ENCODE measurements at places on chromosomes 1 and 21.
A peak's percentile ranks its signal among the peaks of the same experiment; 100 is the strongest.

- no peak for DNase-seq
These were observed 723.8 kb downstream of the MATN1 start for GRCh38 chr1:29999595-29999994.

DNA sequence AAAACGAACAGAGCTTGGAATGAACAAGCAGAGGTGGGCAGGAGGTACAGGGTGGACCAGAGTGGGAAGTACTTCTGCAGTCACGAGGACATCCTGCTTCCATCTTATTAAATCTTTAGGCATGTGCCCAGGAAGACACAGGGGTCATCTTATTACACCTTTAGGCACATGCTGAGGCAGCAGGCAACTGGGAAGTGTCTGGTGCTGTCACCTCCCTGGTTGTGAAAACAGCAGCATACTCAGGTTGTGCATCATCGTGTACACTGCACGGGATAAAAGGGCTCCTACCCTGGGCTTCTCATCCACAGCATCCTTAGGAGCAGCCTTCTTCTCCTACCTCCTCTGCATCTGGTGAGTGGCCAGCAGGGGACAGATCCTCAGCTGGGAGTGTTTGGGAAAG lies at the start of gene LCE3C:
Gene LCE3C, plus strand, starts transcription at position 301 of the 400 bp plus-strand sequence. CDS start 498 bp downstream, outside the sequence.
- DNase-seq, result no peak

- no peak for DNase-seq
These were observed 437.4 kb downstream of the NUF2 start for GRCh38 chr1:163758977-163759670.

DNA sequence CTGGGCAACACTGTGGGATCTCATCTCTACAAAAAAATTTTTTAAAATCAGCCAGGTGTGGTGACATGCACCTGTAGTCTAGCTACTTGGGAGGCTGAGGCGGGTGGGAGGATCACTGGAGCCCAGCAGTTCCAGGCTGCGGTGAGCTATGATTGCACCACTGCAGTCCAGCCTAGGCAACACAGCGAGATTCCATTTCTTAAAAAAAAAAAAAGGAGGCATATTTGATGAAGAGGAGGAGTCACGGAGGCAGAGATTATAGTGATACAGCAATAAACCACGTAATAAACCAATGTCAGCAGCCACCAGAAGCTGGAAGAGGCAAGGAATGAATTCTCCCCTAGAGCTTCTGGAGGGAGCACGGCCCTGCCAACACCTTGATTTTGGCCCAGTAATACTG lies 4.0 kb downstream of the LIX1L start:
- DNase-seq, result no peak

DNA sequence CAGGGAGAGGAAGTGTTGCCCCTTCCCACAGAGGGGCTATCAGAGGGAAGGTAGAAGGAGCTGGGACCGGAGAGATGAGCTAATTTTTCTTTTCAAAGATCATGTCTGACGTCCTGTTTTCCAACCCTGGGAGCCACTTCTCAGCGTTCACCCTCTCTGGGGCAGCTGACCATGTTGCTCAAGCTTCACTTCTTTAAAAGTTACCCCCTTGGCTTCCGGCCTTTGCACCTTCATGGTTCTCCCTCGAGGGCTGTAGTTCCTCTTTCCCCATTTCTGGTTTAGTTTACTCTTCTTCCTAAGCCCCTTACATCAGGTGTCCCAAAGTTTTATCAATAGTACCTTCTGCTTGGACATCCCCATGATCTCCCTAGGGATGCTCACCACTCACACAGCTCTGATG lies 23.8 kb upstream of the CSF1 start:
- DNase-seq, result no peak

DNA sequence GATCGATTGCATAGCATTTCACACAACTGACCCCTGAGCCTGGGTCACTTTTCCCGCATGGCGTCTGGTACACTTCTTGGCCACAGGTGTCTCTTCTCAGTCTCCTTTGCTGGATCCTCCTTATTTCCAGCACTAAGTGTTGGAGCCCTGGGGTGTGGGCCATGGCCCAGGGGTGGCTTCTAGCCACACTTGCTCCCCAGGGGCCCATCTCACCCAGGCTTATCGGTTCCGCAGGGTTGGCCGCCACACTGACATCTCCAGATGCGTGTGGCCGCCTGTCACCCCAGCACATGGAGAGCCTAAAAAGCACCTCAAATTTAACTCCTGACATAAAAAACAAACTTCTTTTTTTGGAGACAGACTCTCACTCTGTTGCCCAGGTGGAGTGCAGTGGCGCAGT lies 2.4 kb downstream of the THAP3 start:
- no peak for DNase-seq

DNA sequence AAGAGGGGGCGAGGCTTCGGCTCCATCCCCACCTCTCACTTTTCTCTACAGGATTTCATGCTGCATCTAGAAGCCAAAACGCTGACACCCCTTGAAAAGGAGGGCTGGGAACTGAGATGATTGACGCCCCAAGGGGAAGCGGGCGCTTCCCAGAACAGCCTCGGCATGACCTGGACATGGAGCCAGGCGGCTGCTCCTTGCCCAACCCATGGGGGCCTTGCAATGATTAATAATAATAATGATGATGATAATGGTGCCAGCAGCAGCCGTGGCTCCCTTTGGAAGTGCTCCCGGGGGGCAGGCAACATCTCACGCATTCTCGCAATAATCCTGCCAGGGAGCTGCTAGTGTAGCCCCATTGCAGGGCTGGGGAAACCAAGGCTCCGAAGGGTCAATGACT lies 78.2 kb downstream of the RAP1GAP start:
- no peak for DNase-seq

GRCh38 chr1:14928886-14929546 lies 224.5 kb upstream of the TMEM51 start:
- DNase-seq, result peak; percentile 11

DNA sequence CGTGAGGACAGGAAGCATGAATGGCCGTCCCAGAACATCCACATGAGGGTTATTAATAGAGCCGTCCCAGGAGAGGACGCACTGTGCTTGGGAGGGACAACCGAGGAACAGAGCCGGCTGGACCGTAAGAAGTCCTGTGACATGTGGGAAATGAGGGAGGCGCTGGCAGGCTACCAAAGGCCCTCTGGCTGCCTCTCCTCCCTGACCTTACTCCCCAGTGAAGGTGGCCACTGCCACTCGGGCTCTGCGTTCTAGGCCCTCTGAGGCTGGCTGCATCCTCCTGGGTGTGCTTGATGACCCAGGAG lies 15.5 kb upstream of the NPPB start:
- DNase-seq, result no peak

DNA sequence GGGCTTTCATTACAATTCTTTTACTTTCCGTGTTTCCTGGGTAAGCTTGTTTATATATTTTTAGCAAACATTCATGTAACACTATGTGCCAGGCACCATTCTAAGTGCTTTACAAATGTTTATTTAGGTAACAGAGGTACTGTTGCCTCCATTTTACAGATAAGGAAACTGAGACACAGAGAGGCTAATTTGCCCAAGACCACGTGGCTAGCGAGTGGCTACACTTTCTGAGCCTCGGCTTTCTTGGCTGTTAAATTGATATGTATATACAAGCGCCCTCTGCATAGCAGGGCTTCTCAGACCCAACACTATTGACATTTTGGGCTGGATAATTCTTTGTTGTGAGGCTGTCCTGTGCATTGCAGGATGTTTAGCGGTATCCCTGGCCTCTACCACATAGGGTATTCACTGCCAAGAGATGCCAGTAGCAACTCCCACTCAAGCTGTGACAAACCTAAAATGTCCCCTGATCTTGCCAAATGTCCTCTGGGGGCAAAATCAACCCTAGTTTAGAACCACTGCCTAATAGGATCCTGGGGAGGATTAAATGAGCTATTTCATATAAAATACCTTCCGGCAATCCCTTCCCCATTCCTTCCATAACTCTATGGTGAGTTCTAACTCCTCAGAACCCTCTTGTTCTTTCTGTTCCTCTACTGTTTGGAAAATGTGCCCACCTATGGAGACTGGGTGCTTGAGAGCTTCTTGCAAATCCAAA lies 17.2 kb upstream of the ID3 start:
- no peak for DNase-seq

DNA sequence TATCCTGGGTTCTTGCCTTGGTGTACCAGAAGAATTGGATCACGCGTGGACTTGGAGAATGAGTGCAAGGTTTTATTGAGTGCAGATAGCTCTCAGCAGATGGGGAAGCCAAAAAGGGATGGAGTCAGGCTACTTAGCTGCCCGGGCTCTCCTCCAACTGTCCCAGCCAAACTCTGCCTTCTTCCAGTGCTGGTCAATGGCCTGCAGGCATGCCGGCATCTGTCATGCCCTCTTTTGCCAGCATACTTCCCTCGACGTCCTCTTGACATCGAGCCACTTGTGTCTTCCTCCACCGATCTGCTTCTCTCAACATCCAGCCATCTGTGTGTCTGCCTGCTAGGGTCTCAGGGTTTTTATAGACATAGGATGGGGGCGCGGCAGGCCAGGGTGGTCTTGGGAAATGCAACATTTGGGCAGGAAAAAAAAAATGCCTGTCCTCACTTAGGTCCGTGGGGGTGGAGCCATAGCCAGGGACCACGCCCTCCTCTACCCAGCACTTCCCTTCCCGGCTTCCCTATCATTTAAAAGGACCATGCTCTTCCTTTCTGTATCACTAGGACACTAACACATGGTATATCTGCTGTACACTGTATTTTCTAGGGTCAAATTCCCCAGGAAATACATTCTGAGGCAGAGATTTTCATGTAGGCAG lies 47.0 kb upstream of the BCAR3 start:
- no peak for DNase-seq

DNA sequence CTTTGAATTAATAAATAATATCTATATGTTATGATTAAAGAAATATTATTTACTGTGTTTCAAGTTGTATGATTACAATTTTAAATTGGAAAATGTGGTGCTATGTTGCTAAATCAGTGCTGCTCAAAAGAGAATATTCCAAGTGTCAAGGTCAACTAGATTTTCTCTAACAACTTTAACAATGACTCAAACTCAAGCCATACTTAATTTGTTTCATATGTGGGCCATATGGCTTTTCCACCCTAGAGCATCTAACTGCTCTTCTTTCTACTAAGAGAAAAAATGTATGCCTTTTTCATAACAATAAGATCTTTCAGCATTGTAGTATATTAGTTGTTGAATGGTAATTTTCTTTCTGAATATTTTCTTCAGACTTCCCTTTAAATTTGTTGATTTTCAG lies 8.3 kb upstream of the SYT14 start:
- no peak for DNase-seq

DNA sequence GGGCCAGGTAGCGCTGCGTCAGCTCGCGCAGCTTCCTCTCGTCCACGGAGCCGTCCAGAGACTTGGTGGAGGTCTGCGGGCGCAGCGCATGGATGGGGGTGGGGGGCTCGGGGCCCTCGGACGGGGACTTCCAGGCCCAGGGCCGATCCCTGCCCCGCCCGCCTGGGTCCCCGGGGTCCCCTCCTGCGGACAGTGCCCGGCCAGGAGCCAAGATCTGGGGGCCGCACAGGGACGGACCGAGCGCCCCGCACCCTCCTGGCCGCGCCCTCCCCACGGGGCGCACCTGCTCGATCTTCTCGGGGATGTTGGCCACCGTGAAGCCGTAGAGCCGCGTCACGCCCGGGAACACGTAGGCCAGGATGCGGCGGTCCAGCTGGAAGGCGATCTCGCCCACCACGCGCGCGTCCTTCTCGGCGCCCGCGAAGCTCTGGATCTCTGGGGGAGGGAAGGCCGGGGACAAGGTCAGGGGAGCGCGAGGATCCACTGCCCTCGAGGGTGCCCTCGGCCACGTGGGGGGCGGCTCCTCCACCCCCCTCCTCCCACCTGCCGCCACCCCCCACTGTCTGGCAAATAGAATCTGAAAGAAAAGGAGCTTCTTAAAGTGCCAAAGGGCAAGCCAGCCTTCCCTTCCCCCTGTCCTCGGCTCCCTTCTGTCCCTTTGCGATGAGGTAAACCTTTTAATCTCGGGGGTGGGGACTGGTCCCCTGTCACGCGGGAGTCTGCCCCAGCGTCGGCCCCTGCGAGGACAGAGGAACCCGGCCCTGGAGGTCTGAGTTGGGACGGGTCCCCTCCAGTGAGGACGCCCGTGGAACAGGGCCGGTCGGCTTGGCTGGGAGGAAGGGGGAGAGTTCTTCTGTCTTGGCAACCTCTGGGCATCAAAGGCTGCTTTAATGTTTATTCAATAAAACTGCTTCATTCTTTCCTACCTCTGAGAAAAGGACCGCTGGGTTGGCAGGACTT lies 6.5 kb upstream of the FTCD start:
- no peak for DNase-seq

- DNase-seq, result no peak
These were observed 61.2 kb upstream of the CCDC190 start for GRCh38 chr1:162922201-162922600.

- DNase-seq, result no peak
These were observed at the start of gene SCMH1 for GRCh38 chr1:41241749-41242341. Gene SCMH1, minus strand, starts transcription at chr1:41242306. Its CDS starts 56,173 bp downstream, at chr1:41186133.

DNA sequence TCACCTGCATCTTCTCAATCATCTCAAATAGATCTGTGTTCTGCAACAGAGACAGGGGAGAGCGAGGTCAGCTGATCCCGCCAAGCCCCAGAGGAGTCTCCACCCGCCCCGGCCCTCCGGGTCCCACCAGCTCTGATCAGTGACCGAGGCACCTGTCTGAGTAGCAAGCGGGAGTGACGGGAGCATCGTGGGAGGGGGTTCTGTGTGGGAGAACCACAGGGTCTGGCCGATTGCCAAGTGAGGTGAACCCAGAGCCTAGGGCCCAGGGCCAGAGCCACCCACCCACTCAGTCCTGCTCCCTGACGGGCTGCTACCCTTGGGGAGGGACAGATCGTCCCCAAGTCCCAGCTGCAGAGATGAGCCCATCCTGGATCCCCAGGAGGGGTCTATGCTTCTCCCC lies 49.1 kb downstream of the RAP1GAP start:
- DNase-seq, result no peak

DNA sequence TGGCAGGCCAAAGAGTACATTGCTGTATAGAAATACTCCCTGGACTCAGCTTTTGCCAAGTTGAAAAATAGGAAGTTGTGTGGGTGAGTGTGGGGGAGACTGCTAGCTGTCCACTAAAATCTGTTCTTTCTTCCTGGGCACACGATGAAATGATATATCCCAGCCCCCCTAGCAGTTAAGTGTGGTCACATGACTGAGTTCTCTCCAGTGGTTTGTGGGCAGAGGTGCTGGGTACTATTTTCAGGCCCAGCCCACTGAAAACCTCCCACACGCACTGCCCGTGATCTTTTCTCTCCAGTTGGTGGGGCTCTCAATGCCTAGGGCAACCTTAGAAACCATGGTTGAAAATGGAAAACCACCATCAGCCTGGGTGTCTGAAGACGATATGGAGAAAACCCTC lies 119.7 kb upstream of the LMO4 start:
- no peak for DNase-seq

DNA sequence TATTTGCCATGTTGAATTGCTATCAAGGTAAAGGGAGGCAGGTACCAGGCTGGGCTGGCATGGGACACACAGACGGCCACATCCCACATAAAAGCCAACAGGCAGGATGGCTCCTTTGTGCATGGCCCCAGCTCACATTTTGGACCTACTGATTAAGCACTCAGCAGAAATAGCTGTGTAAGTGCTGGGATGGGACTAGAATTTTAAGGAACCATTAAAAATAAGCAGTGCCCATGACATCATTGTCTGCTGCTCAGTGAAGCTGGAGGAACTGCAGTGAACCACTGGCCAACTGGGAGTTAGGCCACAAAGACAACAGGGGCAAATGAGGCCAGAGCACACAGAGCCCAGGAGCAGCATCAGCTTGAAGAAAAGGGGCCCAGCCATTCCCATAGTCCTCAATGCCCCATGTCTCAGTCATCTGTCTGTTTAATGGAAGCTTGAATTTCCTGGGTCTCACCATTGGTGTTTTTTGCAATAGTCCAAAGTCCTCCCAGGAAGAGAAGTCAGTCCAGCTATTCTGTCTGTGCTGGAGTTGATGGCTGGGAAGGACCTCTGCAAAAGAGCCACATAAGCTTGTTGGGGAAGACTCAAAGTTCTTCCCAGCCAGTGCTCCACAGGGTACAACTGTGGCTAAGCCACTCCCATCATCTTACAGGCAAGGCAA lies 45.3 kb upstream of the TNR start:
- DNase-seq, result no peak

GRCh38 chr1:234089396-234089795 lies 184.9 kb downstream of the SLC35F3 start:
- no peak for DNase-seq
